ENCODE measurements at places on chromosomes 2 and 18.

GRCh38 chr2:176004934-176005333, 2.9 kb upstream of the LNPK start:
- DNase-seq: no peak

DNA sequence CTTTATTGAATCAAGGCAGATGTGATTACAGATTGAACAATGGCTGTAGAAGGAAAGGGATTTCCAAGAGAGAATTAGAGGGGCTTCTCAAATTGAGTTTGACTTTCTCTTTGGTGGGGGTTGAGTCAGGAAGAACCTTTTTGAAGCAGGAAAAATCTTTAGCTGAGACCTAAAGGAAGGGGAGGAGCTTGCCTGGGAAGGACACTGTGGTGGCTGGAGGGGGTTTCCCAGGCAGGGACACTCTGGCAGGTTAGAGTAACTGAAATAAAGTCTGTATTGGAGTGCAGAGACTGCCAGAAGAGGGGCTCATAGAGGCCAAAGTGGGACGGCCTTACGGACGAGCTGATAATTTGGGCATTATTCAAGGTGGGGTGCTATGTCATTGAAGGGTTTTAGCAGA, 69.3 kb downstream of the NEDD4L start:
- DNase-seq: no peak

DNA sequence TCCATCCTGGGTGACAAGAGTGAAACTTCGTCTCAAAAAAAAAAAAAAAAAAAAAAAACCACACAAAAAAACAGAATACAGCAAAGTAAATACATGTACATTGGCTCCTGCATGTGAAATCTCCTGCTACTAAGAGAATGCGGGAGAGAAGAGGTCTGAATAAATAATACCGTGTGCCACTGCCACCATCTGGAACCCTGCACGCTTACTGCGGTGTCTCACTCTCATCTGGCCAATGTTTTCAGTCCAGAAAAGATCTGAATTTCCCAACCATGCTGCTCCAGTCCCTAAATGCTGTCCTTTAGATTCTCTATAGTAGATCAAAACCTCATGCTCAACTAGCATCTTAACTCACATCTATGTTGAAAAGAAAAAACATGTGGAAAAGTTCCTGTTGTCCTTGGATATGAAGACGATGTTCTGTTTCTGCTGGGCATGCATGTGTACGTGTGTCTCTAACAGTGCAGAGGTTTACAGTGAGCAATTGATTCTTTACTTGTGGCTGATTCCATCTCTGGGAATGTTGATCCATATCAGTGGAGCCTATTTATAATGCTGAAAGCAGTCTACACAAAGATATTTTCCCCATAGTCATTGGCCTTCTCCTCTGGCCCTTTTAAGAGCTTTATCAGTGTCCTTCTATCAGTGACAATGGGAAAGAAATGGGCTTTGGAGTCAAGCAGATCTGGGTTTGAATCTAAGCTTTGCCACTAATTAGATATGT, 11.9 kb downstream of the STON1 start:
- no peak for DNase-seq

DNA sequence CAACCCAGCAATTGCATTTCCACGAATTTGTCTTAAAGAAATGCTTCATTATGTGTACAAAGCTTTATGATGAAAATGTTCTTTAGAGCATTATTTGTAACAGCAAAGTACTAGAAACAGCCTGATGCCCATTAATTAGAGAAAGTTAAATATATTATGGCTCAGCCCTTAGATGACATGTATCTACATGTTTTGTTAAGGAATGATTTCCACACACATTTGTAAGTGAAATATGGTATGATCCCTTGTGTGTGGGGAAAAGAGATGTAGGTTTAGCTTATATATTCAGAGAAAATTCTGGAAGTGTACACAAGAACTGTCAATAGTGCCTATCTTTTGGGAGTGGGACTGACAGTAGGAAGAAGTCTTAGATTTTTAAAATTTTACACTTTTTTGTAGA, 3.8 kb upstream of the PTPN4 start:
- no peak for DNase-seq

GRCh38 chr2:23664066-23664788, 262.7 kb downstream of the ATAD2B start:
- DNase-seq: no peak

DNA sequence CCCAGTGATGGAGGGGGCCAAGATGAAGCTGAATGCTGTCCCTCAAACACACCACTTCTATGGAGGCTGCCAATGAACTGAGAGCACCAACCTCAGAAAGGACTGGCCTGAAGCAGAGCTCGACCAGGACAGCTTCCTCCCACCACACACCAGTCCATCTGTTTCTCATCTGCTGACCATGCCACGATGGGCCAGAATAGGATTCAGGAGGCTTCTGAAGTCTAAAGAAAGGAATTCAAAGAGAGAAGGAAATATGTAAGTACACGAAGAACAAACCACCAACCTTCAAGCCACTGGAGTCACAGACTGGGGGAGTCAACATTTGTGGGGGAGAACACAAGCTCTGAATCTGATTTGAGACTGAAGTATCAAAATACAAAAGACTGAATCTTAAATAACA, 157.6 kb upstream of the CCDC68 start:
- DNase-seq: no peak

- no peak for DNase-seq
Observed at GRCh38 chr2:196492946-196493345, 146.6 kb upstream of the CCDC150 start.

- DNase-seq: no peak
Observed at GRCh38 chr2:64853894-64854293, 135.3 kb upstream of the SLC1A4 start.

DNA sequence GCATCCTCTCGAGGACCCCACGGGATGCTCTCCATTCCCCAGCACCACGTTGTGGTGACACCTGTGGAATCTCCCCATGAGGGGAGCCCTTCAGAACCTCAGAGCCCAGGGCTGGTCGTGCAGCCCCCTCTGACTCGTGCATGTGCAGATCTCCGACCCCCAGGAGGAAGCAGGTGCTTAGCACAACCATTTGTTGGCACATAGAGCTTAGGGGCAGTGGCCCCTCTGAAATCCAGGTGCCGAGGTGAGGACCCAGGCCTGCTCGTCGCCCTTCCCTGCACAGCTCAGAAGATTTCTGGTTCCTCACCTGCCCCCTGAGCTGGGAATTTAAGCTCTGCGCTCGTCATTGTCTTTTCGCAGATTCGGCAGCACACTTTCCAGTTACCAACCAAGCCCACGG, 1.3 kb upstream of the OTOS start:
- DNase-seq: no peak

- no peak for DNase-seq
Observed at GRCh38 chr2:191931329-191931728, 84.4 kb upstream of the CAVIN2 start.

GRCh38 chr2:84959095-84959565, 11.8 kb upstream of the KCMF1 start:
- DNase-seq: no peak

Data from stimulated activated naive CD4-positive, alpha-beta T cell (primary cell).